ENCODE measurements at places on chromosomes 11 and 22.

DNA sequence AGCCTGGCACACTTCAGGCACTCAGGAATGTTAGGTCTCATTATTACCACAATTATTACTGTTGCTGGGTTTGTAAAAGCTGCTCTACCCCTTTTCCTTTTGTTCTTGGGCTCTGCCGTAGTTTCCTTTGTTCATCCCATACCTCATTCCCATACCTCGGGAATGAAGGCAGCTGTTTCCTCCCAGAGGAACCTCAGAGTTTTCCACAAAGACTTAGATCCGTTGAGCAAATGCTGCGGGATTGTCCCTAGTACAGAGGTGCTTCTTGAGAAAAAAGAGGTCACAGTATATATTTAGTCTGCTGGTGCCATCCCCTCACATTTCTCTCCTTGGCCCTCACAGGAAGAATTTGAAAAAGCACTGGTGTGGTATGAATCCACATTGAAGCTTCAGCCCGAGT, 134.7 kb downstream of the TTC17 start:
- no peak for DNase-seq

- no peak for DNase-seq
Observed at GRCh38 chr11:71962428-71963038, 33.7 kb downstream of the RNF121 start.

DNA sequence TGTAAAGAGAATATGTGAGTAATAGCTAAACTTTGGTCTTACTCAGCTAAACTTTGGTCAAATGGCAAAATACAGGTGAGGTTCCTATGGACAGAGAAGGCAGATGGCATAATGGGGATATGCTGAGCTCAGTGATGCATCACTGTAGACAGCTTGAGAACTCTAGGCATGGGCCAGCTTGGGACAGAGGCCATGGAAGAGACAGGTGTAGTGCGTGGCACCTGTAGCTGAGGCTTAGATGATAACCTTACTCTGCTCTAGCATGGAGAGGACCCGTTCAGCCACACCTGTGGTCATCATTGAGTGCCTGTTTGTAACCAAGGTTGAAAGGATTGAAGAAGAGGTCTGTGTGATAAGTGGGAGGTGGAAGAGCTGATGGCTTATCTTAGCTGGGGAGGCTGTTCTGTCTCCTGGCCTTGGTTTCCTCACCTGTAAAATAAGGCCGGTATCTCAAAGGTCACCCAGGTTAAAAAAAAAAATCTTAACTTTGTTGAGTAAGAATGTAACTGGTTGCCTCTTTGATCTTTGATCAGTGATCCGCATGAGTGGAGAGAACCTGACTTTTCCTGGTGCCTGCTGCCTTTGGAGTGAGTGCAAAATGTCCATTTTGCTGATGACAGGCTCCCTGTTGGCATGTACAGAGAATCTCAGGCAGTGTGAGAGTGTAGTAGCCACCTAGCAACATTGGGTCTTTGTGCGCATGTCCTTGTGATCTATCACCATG, 48.6 kb downstream of the ZNRF3 start:
- DNase-seq: no peak

- no peak for DNase-seq
Observed at GRCh38 chr22:37269936-37270678, 12.2 kb upstream of the CYTH4 start.

DNA sequence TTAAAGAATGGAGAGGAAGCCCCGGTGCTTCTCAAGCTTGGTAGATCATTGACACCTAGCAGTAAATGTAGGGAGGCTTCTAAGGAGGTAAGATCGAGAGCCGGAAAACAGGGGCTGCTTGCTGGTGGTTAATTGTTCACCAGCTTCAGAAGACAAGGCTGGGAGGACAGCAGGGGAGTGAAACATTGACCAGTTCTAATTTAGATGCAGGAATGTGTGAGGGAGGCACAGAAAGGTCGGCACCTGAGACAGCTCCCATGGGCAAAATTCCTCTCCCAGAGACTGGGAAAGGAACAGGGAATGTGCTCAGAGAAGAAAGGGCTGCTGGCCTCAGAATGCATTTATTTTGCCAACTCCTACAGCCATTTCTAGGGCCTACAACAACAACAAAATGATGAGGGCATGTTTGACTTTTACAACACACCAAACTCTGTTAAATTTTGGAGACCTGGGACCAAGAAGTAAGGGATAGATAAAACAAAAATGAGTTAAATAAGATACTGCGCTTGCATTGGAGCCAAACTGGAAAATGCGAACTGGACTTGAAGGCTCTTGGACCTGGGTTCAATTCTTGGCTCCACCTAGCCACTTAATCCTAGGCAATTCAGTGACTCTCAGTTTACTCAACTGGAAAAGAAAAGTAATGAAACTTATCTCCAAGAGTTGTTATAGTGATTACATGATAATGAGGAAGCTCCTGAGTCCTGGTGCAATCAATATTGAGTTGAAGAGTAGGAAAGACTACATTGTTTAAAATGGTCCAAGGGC, 31.0 kb downstream of the FZD4 start:
- DNase-seq: no peak

- DNase-seq: no peak
Observed at GRCh38 chr11:75190652-75191329, 39.9 kb downstream of the SLCO2B1 start.

- DNase-seq: no peak
Observed at GRCh38 chr11:93114304-93114703, 83.5 kb downstream of the SLC36A4 start.

DNA sequence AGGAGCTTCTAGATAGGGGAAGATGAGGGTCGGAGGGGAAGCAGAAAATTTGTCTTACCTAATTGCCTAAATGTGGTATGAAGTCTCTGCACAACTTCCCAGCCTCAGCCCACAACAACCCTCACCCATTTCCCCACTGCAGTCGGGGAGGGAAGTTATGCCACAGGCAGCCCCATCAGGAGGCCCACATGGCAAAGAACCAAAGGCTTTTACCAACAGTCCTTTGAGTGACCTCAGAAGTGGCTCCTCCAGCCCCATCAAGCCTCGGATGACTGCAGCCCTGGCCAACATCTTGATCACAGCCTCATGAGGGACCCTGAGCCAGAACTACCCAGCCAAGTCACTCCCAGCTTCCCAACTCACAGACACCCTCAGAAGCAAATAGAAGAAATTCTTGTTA, 54.8 kb downstream of the CHST1 start:
- DNase-seq: no peak
